ENCODE measurements at places on chromosomes 6 and 20. TPM values are rescaled to one million over a fixed set of nuclear protein-coding genes. Genes with fewer than 3 reads are reported as not detected.

GRCh38 chr6:169723991-169724493 is 258 bp downstream of the PHF10 start:
- peak; percentile 60 for ATAC-seq

GRCh38 chr6:133590196-133590595 is 298.7 kb upstream of the TCF21 start:
- no peak for ATAC-seq

GRCh38 chr6:1479095-1479494 is 89.7 kb downstream of the FOXF2 start:
- ATAC-seq: peak; percentile 65

DNA sequence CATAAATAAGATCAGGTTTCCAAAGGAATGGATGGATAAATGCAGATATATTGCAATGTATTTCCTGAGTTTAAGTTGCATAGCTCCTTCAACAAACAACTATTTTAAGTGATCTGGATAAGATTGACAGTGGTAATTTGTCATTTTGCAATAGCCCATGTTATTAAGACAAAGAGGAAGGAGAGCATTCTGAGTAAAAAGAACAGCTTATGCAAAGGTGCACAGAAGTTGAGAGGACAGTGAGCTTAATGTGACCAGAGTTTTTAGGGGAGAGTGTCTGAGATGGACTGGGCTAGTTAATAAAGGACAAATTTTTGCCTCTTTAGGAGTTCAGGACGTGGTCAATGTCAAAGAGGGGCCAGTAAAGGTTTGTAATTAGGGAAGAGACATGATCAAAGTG is 48.8 kb upstream of the FBXO30 start:
- no peak for ATAC-seq

- ATAC-seq: no peak
Measured at GRCh38 chr6:55868771-55869479, 6.5 kb downstream of the BMP5 start.

DNA sequence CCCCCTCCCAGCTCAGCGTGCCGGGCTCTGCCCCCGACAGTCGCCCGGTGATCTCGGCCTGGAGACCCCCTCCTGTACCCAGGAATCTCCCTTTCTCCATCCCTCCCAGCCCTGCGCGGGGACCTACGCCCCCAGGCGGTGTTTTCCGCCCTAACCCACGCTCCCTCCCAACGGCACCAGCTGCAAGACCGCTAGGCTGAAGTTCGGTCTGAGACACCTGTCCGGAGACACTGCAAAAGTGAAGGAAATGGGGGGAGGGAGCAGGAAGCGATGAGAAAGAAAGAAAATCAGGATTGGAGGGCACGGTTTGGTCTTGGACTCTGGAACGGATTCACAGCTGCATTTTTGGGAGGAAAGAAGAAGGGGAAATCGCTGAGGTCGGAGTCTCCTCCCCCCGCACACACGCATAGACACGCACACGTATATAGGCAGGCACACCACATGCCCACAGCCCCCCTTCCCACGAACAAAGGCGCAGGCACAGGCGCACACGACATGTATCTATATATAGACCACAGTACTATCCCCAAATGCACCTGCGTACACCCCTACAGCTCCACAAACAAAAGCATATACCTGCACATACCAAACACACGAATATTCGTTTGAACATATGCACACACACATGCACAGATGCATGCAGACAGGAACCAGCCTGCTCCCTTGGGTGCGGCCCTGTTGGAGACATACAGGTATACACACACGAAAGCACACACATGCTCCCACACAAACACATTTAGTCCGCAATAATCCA is 1.0 kb downstream of the SLC32A1 start:
- no peak for ATAC-seq

GRCh38 chr6:81755551-81755950 is 3.1 kb upstream of the TENT5A start:
- ATAC-seq: no peak

DNA sequence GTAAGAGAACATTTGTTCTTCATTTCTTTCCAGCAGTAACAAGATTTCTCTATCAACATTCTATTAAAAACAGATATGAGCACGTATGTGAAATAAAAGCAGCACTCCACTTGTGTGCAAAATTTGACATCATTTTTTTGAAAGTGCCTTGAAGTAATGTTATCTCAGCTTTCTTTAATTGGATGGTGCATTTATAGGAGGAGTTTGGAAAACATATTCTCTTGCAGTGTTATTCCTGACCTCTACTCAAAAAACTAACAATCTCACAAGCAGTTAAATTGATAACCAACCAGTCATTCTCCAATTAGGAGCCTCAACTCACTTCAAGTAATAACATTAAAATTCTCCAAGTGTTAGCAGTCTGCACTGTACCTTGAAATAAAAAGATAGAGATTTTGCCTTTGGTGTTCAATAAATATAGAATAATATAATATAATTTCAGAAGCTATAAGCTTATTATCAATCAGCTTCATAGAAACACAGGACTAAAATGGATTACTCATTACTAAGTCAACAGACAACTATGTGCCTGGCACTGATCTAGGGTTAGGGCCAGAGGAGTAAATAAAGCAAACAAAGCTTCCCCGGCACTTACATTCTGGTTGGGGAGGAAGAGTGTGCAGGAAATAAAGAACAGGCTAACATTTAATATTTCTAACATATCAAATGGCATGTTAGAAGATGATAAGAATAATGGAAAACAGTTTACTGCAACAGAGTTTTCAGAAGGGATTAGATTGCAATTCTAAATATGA is 149.0 kb upstream of the SGK1 start:
- no peak for ATAC-seq

DNA sequence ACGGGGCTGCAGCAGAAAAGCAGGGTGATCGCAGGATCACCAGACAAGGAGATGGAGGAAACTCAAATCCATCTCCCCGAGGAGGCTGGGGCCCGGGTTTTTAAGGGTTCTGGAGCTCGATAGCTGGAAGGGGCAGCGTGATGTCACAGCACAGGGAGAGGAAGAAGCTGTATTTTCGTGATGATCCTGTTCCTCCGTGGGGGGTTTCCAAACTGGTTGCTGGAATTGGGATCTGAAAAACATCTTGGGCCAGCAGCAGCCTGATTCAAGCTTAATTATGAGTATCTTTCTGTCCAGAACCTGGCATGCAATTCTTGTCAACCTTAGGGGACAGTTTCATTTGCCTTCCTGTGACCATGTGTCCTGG is 4.1 kb downstream of the CST7 start:
- no peak for ATAC-seq

GRCh38 chr6:94953867-94954631 is 623.3 kb upstream of the MANEA start:
- ATAC-seq: no peak

- no peak for ATAC-seq
Measured at GRCh38 chr20:40960521-40960956, 68.1 kb upstream of the TOP1 start.

GRCh38 chr6:117496383-117496990 is 14.0 kb downstream of the DCBLD1 start:
- no peak for ATAC-seq

DNA sequence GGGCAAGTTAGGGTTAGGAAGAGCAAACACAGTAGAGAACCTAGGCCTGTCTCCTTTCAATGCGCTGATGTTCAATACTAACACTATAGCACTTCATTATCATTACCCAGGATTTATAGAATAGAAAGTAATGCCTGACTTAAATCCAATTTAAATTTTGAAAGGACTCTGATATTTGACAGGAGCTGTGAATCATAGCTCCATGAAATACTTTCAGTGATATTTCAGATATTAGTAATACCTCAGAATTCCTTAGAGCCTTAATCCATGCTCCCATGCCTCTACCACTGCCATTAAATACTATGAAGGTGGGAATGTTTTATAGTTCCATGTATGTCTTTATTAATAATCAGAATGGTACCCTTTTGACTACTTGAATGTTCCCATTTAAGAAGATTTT is 530.2 kb downstream of the BCKDHB start:
- ATAC-seq: no peak

DNA sequence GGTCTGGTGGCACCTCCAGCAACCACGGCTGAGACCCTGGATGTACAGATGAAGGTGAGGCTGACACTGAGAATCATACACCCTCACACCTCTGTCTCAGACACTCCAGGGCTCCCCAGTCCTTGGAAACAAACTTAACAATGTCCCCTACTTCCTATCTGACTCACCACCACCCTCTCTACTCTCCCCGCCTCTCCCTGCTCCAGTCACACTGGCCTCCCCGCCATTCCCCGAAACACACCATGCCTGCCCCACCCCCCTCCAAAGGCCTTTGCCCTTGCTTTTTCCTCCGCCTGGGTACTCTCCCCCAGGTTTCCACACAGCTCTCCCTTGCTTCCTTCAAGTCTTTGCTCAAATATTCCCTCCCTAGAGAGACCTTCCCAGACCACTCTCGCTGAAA is 16.3 kb downstream of the BPI start:
- ATAC-seq: no peak

GRCh38 chr20:33663161-33664084 is 1.3 kb downstream of the C20orf144 start:
- peak; percentile 58 for ATAC-seq

DNA sequence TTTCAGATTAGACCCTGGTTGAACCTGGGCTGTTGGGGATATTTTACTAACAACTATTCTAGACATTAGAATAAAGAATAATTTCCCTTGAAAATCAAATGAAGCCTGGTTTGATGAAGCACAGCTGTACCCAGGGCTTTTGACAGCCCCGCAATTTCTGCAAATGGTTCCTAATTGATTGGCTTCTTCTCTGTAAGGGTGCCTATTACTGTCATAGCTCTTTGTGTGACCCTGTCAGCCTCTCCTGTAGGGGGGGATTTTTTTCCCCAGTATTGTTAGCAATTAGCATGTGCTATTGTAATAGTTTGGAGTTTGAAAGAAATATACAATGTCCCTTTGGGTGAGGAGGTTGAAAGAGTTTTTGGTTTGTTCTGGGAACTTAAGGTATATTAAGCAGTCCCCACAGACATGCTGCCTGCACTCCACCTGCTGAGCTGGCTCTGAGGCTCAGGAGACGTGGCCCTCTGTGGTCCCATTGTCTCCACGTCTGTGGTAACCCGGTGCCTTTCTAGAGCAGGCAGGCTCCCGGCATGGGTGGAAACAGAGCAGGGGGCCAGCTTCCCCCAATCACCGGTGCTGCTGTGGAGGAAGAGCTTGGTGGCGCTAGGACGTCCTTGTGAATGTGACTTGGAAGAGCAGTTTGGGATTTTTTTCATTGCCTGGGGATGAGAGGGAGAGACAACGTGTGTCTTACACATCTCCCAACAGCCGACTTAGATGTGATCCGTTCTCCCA is 47.3 kb upstream of the CLDN20 start:
- no peak for ATAC-seq

DNA sequence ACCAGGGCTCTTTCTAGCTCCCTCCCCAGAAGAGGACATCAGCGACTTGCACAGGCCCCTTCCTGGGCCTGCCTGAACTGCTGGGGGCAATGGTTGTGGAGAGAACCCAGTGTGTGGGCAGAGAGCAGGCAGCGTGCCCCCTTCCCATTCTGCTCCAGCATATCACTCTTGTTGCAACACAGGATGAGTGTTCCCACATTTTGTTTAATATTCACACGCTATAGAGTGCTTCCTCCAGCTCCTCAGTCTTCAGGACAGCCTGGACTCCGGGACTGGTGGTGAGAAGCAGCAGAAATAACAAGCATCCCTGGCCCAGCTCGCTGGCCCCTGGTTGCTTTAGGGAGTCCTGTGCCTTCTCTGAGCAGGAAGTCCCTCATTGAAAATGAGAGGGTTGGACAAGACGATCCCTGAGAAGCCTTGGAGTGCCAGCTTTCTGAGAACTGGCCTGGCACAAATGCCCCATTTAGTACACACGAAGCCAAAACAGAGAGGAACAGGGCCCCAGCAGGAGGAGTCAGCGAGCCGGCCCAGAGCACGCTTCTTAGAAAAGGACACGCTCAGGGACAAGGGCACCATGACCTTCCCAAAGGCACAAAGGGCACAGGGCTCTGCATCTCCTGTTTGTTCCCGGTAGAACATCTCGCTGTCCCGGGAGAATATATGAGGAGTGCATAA is 84.2 kb upstream of the FOXC1 start:
- ATAC-seq: no peak

- ATAC-seq: no peak
Measured at GRCh38 chr20:21238818-21239536, 64.2 kb upstream of the XRN2 start.

GRCh38 chr6:14824060-14824459 is 421.8 kb upstream of the JARID2 start:
- ATAC-seq: no peak

DNA sequence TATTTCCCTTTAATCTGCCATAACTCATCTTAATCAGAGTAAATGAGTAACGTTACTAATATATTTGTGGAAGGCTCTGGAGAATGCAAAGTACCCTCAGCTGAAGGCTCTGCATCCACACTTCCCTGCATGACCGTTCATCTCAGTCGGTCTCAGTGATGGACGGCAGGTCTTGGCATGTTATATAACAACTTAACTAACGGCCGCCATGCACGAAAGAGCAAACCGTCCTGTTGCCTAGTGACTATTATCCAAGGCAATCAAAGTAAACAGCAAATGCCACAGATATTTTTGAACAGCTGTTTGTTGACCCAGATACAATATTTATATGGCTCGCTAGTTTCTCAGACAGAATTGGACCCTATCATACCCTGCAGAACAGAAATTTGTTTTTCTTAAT is 194.9 kb upstream of the SMLR1 start:
- no peak for ATAC-seq

GRCh38 chr6:157017861-157018260 is 240.7 kb downstream of the ARID1B start:
- no peak for ATAC-seq

DNA sequence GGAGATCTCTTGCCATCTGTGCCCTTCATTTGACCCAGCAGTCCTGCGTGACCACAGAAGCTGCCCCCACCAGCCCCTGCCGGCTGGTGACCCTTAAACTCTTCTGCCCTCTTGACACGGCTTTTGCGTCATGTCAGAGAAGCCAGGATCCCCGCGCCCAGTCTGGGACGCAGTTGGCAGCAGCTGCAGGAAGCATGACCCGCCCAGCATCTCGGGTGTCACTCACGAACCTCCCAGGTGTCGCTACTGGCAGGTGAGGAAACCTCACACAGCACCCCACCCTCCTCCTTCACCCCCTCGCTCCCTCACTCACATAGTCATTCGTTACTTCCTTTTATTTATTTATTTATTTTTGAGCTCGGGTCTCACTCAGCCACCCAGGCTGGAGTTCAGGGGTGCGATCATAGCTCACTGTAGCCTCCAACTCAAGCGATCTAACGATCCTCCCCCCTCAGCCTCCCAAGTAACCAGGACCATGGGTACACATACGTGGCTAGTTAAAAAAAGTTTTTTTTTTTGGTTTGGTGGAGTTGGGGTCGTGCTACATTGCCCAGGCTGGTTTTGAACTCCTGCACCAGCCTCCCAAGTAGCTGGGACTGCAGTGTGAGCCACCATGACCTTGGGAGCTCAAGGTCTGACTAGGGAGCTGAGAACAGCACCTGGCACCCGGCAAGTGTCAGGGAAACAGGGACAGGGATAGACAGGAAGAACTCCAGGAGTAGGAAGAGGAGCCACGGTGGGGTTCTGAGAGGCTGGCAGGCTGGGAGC is 14.1 kb upstream of the SPDEF start:
- ATAC-seq: no peak

Gene PNPLA1
- total RNA-seq: not detected

Gene ZSWIM1
- total RNA-seq: 8.9 TPM

Gene SMLR1
- not detected for total RNA-seq

Gene EBF4
- total RNA-seq: 18.8 TPM

Gene TRIM15
- total RNA-seq: not detected

Gene PRDM13
- not detected for total RNA-seq

Gene RGS17
- total RNA-seq: not detected

Gene TLDC2
- 3.7 TPM for total RNA-seq

Gene GNMT
- not detected for total RNA-seq

Gene PDE7B
- total RNA-seq: 3.6 TPM

Gene PLCB4
- total RNA-seq: 52.9 TPM

All from gastroesophageal sphincter (tissue), 4 donors.